Activated CD4-positive, alpha-beta T cell treated with anti-CD3 and anti-CD28 coated beads, Interleukin-2, amount 50 U/mL, for 24 hours (primary cell): ENCODE measurements at places on chromosomes 5 and 9.

DNA sequence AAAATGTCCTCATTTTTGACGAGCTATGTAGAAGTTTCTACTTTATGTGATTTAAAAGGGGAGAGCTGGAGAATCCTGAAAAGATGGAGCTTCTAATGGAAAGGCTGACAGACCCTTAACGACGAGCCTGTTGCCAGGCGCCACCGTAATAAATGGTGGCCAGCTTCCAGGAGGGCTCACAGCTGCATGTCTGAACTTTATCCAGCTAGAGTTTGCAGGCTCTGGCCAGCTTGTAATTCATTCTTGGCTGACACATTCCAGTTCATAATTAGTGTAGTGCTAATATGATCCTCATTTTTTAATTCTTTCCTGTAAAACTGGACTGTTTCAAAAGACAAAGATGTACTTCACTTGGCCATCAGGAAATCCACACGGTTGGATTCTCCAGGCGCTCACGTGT lies 246.7 kb downstream of the GAS1 start:
- no peak for DNase-seq

GRCh38 chr5:33049842-33050241 lies 338.7 kb downstream of the NPR3 start:
- DNase-seq: no peak

DNA sequence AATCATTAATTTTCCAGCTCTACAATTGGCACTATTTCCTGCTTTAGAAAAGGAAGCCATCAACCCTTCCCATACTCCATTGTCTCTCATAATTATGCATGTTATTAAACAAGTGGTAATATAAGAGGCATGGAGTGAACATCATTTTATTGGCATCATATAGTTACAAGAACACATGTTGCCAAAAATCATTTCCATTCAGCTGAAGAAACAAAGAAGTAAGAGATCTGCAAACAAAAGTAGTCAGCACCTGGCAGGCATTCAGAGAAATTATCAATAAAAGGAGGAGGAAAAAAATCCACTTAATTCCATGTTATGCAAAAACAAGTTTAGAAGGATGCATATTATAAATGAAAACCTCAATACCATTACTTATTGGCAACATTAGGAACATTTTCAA lies 1208.2 kb upstream of the C9orf72 start:
- no peak for DNase-seq

- DNase-seq: no peak
Measured at GRCh38 chr9:4862506-4863250, 69.9 kb downstream of the RCL1 start.

DNA sequence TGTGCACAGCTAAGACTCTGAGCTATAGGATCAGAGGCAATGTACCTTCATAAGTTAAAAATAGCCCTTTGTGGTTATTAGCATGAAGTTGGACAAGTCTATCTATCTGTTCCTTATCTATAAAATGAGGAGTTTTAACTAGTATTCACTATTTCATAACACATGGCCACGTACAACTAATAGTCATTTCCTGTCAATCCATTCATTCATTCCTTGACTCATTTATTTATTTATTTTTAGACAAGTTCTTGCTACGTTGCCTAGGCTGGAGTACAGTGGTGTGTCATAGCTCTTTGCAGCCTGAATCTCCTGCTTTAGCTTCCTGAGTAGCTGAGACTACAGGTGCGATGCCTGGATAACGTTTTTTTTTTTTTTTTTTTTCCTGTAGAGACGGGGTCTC lies 92.1 kb downstream of the NR3C1 start:
- DNase-seq: no peak
